ENCODE measurements at places on chromosomes 2 and 18.

DNA sequence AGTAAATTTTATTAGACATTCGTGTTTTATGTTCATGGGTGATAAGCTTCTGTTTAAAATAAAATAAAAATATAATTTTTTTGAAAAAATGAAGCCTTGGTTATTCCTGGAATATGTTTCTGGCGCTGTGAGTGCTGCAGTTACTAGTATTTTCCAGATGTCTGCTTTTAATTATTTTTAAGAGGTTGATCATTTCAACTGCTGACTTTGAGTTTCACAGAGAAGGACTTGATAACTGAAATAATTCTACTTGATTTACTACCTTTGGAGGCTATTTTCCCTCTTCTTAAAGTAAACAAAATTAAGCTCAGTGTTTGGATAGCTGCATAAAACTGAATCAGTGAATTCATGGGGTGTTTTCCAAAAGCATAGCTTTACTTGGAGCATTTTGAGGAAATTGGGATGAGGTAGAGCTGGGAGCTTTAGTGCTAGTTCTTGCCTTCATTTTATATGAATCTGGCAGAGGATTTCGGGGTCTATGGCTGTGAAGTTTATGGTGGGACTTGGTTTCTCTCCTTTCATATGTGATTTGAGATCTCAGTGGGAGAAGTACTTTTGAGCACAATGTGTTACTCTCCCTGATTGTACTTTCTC lies 666.5 kb downstream of the DCDC2C start:
- no peak for DNase-seq

DNA sequence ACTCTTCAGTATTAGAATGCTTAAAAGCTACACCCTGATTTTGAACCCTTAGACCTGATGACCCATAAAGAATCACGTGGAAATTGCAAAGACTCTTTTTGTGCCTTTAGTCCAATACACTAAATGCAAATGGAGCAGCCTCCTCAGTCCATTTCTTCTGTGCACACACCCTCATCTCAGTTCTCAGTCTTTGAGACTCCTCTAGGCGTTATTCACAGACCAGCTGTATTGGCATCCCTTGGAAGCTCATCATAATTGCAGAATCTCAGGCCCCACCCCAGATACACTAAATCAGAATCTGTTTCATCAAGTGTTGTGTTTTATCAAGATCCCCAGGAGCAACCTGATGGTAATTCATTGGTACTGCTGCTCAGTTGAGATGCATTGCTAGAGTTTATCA lies 335.0 kb upstream of the ATP5MC3 start:
- no peak for DNase-seq

DNA sequence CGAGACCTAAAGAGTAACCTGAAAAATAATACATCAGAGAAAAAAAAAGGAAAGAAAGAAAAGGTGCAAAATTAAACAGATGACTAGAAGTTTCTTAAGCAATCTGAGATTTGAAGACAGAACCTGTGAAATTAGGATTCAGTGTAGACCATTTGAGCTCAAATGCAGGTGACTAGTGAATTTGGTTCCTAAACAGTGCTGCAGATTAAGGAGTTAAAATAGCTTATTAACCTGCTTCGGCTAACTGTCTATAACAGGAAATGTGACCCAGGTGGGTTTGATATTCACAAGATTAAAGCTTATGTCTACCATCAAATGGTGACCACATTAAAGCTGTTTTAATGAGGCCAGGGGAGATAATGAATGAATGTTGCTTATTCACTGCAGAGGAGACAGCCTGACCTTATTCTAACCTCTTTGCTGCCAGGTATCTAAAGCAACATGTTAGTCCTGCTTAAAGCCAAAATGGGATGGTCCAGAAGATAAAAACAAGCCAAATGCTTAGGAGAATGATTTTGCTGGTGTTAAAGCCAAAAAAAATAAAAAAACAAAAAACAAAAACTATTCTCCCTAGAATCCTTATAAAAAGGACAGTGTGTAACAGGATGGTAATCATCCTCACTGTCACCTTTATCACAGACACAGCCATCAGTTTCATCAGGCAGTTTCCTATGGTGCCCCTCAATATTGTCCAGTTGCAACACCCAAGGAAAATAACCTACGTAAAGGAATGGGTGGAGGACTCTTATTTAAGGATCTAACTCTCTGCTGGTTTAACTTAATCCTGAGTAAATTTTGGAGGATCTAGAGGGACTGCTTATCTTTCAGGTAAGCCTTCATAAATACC lies 769.0 kb upstream of the ZEB2 start:
- DNase-seq: no peak

- no peak for DNase-seq
Observed at GRCh38 chr2:223928113-223929006, 16.8 kb downstream of the WDFY1 start.

DNA sequence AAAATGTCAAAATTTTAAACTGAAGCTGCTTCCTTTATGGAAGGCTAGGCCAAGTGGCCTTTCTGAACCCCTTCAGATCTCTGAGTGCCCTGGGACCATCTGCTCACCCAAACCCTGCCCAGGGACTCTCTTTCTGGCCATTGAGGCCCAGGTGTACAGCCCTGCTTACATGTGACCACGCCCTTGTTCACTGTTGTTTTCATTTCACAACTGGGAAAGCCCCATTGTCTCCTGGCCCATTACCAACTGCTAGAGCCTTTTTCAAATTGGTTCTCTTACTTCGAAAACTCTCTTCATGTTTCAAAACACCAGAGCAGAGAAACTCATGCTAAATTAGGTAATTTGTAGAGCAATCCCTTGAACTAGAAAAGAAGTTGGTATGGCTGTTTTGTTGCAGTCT lies 219.5 kb upstream of the TANK start:
- no peak for DNase-seq

- no peak for DNase-seq
Observed at GRCh38 chr2:88737385-88737784, 45.9 kb downstream of the RPIA start.

DNA sequence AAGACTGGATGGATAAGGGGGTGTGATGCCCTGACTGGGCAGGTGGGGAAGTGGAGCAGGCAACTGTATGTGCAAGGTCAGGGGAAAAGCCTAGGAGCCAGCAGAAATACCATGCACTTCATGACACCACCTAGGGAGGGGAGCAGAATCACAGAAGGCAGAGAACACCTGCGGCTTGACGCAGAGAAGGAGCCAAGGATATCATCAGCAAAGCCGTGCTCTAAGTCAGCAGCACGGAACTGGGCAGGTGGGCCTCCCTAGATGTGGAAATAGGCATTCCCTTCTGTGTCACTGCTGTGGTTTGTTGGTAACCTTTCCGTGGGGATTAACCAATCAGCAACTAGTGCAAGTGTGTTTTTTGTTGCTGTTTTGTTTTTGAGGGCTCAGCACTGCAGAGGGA lies 41.3 kb downstream of the HDLBP start:
- no peak for DNase-seq

DNA sequence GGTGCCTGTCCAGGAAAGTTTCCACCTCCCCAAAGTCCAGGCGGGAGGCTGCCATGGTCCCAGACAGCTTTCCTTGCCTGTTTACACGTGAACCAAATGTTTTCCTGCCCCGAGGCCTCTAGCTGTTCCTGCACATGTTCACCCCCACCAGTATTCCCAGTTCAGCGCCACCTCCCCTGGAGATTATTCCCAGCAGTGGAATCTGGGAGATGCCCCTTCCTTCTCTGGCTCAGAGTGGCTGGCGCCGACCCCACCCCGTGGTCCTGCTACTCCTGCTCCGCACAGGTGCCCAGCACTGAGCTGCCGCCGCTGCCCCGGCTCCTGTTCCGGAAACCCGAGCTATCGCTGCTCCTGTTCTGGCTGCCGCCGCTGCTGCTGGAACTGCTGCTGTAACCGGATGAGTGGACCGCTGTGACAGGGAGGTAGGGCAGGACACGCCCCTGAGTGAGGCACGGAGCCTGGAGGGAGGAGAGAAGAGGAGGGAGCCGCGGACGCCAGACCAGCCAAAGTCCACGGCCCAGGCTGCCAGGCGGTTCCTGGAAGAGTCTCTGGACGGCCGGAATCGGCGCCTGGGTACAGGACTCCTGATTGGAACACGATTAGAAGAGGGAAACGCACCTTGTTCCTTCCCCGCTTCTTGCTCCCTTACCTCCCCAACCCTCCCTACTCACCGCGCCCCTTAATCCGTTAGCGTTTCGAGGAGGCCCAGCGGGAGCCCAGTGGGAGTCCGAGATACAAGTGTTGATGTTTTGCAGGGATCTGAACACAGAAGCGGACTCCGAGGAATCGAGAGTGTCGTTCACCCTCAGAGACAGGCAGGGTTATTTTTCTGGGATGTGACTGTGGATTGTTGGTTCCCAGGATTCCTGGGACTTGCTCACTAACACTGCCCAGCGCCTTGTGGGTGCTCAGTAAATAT lies at the start of gene PDE11A:
Gene PDE11A, minus strand, starts transcription at position 395 of the 919 bp plus-strand sequence. Its CDS starts 340 bp downstream, at position 55.
- peak; percentile 17 for DNase-seq

DNA sequence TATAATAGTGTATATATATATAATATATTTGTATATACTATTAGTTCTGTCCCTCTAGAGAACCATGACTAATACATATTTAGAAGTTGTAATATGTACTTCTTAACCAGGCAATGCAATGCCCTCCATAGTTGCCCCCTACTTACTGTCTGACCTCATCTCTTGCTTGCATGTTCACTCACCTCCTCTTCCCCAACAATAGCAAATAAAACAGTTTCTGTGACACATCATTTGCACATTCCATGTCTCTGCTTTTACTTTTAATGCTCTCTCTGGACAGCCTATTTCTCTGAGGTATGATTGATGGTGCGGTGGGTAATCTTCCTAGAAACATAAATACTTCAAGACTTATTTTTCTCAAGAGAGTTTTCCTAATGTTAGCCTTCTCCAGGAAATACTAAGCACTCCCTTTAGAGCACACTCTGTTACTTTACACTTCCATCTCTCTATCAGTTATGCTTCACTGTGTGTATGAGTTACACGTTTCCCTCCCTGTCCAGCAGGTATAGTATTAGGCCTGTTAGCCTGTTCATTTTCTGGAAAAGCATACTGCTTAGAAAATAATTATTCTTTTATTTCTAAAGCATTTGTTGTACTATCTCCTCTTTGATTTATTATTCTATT lies 295.6 kb upstream of the LRATD1 start:
- DNase-seq: no peak

- peak; percentile 69 for DNase-seq
Observed at GRCh38 chr2:23925702-23926289, 1.1 kb downstream of the ATAD2B start.

- DNase-seq: peak; percentile 1
Observed at GRCh38 chr18:79509536-79509930, 113.8 kb downstream of the NFATC1 start.

DNA sequence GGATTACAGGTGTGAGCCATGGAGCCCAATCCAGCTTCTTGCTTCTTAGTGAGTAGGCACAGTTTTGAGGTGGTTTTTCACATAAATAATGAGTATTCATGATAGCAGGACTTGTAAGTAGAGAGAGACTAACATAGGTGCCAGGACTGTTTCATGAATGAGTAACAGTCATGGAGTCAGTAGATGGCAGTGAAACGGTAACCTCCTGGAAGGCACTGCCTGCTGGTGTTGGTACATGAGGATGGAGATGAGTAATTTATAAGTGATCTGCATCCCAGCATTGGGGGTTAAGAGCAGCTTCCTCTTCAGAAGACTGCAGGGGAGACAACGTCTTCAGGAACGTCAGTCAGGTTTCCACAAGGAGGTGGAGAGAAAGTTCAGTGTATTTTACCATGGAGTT lies 143.8 kb downstream of the HAUS1 start:
- no peak for DNase-seq

GRCh38 chr2:96409081-96409819 lies 73.7 kb downstream of the NCAPH start:
- no peak for DNase-seq

- peak; percentile 88 for DNase-seq
Observed at GRCh38 chr2:134245340-134245984, 8.4 kb upstream of the MGAT5 start.

GRCh38 chr2:3280197-3280596 lies 97.4 kb downstream of the EIPR1 start:
- DNase-seq: no peak

DNA sequence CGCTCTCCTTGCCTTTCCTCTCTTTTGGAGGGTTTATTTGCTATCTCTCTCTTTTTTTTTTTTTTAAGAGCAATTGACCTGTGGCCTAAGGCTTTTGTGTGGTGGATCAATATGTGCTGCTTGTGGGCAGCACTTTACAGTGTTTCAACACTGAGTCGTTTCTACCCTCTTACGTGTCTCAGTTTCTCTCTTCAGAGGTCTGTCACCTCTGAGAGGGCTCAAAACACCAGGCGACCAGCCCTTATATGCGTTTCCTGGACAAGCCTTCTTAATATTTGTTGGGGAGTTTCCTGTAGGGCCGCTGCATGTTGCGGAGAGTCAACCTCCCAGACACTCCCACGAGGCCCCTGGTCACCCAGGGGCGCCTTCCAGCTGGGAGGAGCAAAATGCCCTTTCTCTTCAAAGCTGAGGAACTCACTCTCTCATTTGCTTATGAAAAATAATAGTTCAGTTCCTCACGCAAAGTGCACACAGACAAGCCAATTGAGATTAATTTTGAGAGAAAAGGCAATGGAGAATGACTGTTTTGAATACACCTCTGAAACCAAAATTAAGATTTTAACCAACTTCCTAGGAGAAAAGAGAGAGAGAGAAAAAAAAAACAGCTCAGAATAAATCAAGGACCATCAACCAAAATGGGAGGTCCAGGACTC lies 96.3 kb upstream of the B3GNT2 start:
- no peak for DNase-seq

- DNase-seq: no peak
Observed at GRCh38 chr18:28269750-28270149, 92.8 kb upstream of the CDH2 start.

- no peak for DNase-seq
Observed at GRCh38 chr2:119950966-119951365, 61.9 kb upstream of the EPB41L5 start.

- DNase-seq: no peak
Observed at GRCh38 chr2:99821039-99821438, 321.4 kb downstream of the AFF3 start.

- DNase-seq: no peak
Observed at GRCh38 chr18:77002496-77002895, 130.1 kb downstream of the MBP start.

- DNase-seq: no peak
Observed at GRCh38 chr2:147644491-147644890, 200.3 kb upstream of the ACVR2A start.

DNA sequence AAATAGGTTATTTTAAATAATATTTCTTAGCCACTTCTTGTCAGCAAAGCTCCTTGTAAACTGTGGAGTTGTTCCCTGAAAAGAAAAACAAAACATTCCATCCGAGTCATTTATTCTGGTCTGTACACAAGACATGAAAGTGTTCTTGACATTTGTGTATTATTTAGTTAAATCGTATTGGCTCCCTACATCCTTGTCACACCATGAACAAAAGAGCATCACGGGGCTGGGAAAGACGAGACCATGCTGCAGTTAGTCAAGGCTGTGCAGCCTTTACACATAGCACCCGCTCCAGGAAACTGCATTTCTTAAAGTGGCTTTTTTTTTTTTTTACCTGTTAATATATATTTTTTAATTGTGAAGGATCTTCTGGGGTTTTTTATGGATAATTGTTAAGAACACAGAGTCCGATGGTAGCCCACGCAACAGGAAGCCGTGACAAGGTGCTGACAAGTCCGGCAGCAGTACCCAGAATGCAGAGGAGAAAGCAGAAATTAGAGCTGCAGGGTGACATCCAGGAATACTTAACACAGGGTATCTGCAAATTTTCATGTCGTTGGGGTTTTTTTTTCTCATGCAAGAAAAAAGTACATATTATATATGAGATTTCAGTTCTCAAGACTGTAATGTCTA lies 588.4 kb downstream of the ARHGAP15 start:
- DNase-seq: no peak
